ENCODE measurements at places on chromosomes 1 and 21.

GRCh38 chr1:40592107-40592803 lies 60.8 kb downstream of the ZNF684 start:
- DNase-seq, result no peak

DNA sequence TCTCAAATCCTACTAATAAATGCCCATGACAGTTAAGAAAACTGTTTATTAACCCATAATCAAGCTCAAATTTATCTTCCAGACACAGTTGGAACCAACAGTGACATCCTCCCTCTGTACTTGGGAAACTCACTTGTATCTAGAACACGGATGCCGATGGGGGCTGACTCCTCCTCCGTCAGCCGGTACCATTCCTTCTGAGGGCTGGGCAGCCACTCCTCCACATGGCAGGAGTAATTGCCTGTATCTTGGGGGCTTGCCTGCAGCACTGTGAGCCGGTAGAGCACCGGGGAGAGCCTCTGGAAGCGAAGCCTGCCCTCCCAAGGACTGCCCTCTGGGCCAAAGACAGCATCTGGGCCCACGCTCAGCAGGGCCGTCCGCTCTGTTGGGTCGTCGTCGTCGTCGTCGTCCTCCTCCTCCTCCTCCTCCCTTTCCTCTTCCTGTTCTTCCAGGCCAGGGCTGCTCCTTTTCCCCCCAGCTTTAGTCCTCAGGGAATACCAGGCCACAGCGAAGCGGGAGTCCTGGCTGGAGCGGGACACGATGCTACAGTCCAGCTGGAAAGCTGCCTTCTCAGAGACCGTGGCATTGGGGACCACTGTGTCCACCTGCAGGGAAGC lies 8.5 kb upstream of the CD58 start:
- no peak for DNase-seq

DNA sequence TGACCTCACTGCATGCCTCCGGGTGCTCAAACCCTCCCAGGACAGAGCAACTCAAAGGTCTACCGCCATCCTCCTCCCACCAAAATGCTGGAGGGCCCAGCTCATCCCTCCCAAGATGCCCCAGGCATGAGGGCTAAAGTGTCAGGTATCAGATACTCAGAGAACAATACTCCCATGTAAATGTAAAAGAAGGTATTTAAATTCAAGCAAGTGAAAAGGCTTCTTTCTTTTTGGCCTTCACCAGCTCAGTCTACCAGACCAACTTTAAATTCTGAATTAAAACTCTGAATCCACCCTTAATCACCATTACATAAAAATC lies 3.0 kb downstream of the PARP1 start:
- no peak for DNase-seq

- DNase-seq, result no peak
These were observed 520 bp upstream of the MR1 start for GRCh38 chr1:181033128-181033798.

GRCh38 chr1:94227624-94228023 lies 9.8 kb downstream of the ARHGAP29 start:
- DNase-seq, result no peak

DNA sequence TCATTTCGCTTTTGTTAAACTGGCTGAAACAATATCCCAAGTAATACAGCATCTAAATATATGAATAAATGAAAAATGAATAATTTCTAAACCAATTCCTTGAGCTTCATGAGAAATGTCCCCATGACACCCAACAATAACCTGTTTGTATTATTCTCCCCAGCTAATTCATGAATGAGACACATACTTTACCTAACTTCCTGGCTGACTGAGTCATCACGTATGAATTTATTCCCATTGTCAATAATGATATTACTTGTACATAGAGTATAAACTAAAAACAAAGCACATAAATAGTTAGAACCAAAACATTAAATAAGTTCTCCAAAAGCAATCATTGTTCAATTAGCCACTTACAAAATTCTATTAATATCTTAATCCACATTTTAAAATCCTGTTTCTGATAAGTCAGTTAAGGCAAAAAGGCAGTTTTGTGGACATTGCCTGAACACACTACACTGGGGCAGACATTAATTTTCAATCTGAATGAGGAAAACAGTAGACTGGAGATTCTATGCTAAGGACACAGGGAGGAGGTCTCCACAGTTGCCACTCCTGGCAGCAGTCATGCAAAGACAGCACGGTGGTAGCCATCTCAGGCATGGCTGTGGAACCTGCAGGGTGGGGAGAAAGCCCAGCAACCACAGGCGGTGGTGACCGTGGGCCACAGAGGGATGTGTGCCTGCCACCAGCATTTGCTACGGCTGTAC lies 48.2 kb downstream of the SLC9C2 start:
- no peak for DNase-seq

DNA sequence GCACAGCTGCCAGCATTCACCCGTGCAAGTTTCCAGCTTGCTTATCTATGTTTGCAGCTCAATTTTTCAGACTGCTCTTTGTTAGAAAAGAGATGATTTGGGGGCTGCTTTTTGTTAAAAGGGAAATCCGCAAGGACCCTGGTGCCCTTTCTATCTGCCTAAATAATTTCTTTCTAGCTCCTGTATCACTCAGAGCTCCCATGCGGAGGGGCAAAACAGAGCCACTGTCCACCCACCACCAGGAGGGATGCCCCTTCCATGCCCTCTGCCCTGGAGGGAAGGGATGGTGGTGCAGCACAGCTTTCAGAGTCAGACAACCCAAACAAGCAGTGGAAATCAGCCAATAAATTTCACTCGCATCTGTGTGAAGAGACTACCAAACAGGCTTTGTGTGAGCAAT lies 13.9 kb upstream of the SLC5A9 start:
- DNase-seq, result no peak

DNA sequence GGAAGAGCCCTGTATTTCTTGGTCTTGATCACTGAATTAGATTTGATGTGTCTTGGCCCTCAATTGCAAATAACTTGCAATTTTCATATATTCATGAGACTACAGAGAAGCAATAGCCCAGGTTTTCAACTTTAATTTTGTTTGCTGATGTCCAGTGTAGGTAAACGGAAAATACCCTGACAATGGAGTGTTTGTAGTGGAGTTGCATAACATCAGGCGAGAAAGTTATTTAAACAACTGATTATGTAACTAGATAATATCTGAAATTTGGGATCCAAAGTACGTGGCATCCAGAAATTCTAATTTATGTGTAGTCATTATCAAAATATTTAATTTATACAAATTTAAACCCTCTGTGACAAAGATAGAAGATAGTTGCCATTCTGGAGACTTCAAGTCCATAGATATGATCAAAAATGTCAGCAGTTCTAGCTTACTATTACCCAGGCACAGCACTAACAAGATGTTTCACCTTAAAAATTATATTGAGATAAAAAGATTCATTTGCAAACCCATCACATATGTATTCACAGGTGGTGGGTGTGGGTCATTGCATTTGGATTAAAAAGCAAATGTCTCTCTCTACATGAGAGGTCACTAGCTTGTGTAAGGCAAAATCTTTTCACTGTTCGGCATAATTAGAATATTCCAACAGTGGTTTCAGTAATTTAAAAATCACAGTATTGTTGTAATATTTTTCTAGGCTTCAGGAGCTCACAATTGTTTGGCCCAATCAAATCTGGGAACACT lies 150.7 kb downstream of the KCTD3 start:
- DNase-seq, result no peak

- DNase-seq, result no peak
These were observed 21.9 kb downstream of the USP48 start for GRCh38 chr1:21761052-21761451.

- no peak for DNase-seq
These were observed 2.9 kb downstream of the SOAT1 start for GRCh38 chr1:179296356-179297104.

DNA sequence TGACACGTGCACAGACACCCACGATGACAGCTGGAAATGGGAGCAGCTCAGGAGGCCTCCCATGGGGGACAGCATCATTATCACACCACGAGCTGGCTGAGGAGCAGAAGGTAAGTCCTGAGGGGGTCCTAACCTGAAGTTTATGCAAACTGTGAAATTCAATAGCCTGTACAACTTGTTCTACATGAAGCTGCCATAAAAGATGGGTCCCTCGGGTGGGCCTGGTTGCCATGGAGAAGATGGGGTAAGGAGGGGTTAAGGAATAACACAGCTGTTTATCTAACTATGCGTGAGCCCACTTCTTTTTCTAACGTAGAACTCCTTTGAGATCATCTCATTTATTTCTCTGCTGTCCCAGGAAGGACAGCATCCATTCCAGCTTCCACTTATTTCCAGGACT lies 163.4 kb upstream of the CD34 start:
- no peak for DNase-seq

DNA sequence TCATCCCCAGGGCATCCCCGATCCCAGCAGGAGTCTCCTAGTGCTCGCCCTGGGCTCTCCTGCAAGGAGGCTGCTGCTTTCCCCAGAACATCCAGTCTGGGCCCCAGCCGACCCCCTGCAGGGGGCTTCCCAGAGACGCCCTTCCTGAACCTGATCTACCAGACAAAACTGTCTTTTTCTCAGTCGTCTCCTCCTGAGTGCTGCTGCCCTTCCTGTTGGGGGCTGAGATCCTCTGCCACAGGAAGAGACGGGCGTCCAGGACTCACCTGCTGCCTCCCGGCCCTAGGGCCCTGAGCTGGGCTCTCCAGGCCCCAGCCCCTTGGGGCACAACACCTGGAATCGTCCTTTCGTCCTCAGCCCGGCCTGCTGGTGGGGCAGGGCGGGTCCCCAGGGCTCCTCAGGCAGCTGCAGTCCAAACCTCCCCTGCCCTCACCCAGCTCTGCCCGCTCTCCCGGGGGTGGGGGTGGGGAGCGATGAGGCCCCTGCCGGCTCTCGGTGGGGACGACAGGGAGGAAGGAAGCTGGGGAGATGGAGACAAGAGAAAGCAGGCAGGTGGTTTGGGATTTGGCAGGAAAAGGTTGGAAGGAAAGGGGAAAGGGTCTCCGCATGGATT lies 36.9 kb downstream of the TP73 start:
- no peak for DNase-seq

DNA sequence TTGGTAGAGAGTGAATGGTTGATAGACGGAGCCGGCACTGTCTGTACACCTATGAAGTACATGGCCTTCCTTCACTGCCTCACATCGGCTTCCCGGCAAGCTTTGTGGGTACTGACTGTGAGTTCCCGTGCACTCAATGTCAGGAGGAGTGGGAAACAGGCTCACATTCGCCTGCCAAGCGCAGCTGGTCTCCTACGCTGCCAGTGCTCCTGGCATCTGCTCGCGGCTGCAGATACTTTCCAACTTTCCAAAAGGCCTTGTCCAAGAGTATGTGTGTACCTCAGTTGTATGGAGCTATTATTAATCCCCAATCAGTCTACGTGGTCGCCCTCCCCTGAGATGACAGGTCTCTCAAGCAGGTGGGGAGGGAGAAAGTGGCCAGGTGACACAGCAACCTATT lies 180.8 kb downstream of the ZSCAN20 start:
- no peak for DNase-seq

GRCh38 chr1:44594871-44595735 lies 79.2 kb downstream of the TMEM53 start:
- DNase-seq, result no peak

DNA sequence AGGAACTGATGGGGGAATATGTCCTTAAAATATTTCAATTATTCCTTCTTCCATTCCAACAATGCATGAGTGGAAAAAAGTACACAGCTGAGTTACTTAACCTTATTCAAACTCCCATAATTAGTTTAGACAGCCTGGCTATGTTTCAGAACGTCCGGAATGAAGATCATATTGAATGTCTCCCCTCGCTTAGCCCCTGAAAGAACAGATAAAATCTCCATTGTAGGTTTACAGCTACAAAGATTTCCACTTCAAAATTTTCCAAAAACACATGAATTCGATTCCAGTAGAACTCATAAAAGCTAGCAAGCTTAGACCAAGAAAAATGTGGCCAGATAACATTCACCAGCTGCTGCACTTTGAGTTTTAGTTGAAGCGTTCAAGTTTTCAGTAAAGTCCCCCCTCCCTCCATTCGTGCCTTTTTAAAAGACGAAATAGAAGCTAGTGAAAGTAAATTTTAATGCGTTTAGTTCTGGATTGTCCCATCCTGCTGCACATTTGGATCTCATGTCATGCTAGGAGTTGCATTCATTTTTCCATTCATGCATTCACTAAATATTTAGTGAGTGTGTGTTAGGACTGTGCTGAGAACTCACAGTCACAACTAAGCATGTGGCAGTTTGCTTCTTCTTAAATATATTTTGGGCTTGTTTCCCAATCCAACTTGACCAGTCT lies 29.4 kb upstream of the SSX2IP start:
- DNase-seq, result no peak

GRCh38 chr1:21736011-21736410 lies 46.9 kb downstream of the USP48 start:
- DNase-seq, result no peak

- DNase-seq, result no peak
These were observed 1.2 kb downstream of the S100A10 start for GRCh38 chr1:151992303-151993083.

DNA sequence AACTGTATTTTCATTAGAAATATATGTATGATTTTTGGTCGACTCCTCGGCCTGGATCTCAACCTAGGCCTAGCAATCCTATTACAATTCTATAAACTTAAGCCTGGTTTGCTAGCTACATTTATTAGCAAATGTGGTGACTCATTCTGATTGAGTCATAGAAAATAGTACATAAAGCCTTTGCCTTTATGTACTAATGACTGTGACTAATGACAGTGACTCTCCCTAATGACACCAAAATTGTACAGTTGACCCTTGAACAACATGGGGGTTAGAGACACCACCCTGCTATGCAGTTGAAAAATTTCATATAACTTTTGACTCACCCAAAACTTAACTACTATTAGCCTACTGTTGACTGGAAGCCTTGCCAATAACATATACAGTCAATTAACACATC lies 78.9 kb downstream of the CLEC20A start:
- DNase-seq, result no peak

DNA sequence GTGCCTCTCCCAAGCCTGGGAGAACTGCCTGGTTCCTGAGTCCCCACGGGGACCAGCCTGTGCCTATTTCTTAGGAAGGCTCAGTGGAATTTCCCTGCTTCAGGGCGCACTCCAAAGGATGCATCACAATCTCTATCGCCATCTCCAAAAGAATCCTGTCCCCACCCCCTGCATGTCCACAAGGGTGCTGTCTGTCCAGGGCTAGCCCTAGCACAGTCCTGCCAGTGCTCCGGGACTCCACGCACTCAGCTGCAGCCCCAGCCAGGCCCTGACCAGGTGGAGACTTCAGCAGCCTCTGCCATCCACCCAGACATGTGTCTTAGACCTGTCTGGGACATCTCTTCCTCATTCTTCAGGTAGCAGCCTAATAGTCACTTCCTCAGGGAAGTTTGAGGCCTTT lies 199.7 kb downstream of the GRIK3 start:
- no peak for DNase-seq

DNA sequence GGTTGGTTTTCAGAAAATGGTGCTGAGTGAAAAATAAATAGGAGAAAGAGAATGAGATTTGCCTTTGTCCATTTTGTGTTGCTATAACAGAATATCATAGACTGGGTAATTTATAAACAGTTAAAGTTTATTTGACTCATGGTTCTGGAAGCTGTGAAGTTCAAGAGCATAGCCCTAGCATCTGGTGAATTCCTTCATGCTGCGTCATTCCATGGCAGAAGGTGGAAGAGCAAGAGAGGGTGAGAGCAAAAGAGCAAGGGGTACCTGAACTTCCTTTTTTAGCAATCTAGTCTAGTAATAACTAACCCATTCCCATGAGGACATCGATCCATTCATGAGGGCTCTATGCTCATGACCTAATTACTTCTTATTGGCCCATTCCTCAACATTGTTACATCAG lies 209.1 kb upstream of the ZP4 start:
- DNase-seq, result no peak
